ENCODE measurements at places on chromosomes 7 and 10. TPM values are rescaled to one million over a fixed set of nuclear protein-coding genes. Genes with fewer than 3 reads are reported as not detected.

The INTS1 gene
- total RNA-seq, result 49.2 TPM

The DUS4L gene
- total RNA-seq, result 5.2 TPM

The ARHGAP21 gene
- total RNA-seq, result 85.0 TPM

The DOCK4 gene
- total RNA-seq, result 100 TPM

The FERD3L gene
- total RNA-seq, result not detected

The COL28A1 gene
- 0.61 TPM for total RNA-seq

The PNLIPRP2 gene
- not detected for total RNA-seq

The COG5 gene
- total RNA-seq, result 39.6 TPM

The SFRP5 gene
- total RNA-seq, result 3.0 TPM

The TRIM73 gene
- total RNA-seq, result 4.4 TPM

DNA sequence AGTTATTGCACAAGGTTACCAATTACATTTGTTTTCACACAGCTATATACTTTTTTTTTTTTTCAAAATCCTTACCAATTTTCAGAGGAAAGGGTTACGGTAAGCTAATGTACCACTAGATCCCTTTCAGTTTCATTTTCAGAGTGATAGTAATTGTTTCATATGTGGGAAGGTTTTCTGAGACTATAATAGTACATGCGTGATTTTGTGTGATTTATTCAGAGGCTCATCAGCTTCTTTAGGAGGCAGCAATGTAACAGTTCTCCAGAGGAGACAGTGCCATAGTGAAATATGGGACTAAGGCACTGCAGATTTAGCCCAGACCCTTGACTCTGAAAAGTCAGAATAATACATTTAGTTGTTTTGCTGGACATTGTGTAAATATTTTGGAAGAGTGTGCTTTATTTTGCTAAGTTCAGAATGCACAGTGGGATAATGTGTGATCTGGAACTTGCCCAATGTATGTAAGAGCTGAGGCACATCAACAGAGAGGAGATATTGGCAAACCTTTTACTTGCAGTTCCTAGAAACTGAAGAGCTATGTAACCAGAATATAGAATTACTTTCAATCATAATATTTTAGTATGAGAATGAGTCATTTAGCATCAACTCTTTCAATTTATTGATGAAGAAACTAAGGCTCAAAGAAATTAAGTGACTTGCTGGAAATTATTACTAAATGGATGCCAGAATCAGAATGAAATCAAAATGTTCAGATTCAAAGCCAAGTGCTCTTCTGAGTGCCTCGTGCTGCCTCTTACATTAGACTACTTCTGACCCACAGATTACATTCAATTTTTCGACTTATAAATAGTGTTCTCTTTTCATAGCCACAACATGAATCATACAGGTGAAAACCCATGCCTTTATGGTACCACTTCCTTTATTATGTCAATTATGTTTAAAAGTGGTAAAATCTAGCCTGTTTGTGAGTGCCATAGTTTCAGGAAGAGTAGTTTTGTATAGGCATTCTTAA is 207.7 kb upstream of the TEX47 start:
- DNase-seq, result no peak

- peak; percentile 41 for DNase-seq
Observed at GRCh38 chr7:52100-52499, 140.3 kb upstream of the FAM20C start.

GRCh38 chr7:141306081-141306480 is 232.2 kb downstream of the TMEM178B start:
- DNase-seq, result no peak

DNA sequence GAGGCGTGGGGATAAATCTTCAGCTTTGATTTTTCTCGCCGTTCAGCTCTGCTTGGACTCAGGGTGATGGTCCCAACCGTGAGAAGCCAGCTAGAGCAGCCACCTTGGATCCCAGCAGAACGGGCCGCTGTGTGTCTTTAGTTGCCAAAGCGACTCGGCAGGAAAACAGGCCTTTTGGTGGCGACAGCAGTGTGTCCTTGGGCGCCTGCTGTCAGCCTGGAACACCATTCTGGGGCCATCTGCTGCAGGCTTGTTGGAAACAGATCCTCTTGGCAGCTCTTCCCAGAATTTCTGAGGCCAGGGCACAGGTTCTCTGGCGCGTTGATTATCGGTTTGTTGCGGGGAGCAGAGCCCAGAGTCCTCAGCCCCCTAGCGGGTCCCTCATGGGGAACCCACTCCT is 97.6 kb downstream of the CUX1 start:
- DNase-seq, result peak; percentile 51

DNA sequence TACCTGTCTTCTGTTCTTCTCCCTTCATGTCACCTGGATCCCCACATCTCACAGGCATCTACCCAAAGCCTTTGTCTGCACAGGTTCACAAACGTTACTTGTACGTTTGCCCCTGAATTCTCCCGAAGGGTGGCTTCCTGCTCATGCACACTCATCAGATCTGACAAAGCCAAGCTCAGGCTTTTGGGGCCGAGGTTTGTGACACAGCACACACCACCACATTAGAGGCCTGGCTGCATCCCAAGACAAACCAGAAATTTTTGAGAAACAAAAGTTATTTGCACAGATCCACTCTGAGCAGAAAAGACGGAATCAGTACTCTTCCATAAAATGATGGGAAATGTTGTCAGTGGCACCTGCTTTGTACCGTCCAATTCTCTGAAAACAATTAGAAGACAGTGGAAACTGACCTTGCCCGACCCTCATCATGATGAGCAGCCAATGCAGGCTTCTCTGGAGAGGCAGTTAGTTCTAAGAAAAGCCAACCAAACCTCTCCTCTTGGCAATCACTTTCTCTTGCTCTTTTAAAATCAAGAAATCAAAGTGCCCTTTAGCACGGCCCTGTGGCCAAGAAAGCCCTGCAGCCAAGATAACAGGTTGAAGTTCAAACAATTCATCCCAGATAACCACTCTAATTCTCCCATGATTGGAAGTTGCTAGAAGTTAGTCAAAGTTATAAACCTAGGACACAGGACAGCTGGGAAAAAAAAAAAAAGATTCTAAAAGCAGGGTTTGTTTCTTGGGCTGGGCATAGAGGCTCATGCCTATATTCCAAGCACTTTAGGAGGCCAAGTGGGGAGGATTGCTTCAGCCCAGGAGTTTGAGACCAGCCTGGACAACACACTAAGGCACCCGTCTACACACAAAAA is 13.6 kb upstream of the SVIL start:
- DNase-seq, result no peak

- DNase-seq, result no peak
Observed at GRCh38 chr7:23356726-23357125, 57.6 kb downstream of the MALSU1 start.

- no peak for DNase-seq
Observed at GRCh38 chr10:21039721-21040120, 142.6 kb upstream of the NEBL start.

DNA sequence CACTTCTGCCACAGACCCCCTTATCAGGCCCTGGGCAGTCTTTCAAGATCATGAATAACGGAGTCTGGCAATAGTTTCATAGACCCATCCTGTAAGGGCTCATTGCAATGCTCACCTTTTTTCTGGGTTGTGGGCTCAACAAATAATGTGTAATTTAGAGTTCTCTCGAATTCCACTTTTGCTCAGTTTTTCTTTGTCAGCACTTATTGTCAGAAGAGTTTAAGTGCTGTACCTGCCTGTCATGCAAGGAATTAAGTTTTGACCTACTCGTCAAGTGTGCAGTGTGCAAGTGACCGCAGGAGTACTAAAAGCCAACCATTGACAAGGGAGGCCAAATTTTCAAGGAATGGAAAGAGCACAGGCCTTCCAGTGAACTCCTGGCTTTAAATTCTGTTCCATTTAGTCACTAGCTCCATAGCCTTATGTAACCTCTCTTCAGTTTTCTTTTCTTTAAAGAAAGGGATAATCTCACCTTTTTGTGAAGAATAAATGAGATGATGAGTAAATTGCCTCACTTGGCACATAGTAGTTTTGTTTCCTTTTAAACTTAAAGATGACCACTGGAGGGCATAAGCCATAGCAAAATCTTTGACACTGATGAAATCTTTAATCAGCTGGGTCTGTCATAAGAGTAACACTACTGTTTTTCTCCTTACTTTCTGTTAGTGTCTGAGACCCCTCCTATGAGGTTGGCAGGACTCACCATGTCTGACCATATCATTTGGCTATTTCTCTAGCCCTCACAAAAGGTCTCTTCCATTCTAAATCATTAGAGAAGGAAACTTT is 313.3 kb downstream of the TYW1 start:
- no peak for DNase-seq

GRCh38 chr10:31630861-31631567 is 297.6 kb downstream of the ARHGAP12 start:
- DNase-seq, result no peak

DNA sequence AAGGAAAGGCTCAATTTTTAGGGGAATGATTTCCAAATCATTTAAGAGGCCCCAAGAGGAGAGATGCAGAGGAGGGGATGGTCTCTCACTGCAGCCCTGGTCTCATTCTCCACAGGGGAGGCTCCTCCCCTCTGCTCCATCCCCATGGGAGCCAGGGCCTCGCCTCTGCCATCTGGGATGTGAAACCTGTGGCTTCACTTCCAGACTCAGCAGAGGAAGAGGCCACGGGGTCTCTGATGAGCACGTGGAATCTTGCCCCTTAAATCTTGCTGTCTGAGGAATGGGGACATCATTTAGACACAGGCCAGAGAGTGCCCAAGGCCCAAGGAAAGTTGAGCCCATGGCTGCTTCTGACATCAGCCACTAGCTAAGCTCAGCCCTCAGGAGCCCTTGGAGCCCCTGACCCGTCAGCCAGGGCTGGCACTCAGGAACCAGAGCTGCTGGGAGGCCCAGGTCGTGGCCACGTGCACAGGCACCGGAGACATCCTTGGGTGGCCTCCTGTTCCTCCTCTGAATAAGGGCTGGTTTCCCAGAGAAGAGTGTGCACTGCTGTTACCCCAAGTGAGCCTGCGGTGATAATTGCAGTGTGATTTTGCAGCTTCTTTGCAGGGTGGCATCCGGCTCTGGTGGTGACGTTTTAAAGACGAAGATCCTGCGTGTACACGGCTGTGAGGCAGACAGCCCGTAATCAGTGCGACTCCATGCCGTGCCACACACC is 50.5 kb downstream of the VIPR2 start:
- peak; percentile 40 for DNase-seq

Data from upper lobe of right lung (tissue), 1 donor.